ENCODE measurements at places on chromosomes 11 and 22.

- no peak for DNase-seq
Observed at GRCh38 chr11:10450462-10451425, 4.3 kb upstream of the AMPD3 start.

DNA sequence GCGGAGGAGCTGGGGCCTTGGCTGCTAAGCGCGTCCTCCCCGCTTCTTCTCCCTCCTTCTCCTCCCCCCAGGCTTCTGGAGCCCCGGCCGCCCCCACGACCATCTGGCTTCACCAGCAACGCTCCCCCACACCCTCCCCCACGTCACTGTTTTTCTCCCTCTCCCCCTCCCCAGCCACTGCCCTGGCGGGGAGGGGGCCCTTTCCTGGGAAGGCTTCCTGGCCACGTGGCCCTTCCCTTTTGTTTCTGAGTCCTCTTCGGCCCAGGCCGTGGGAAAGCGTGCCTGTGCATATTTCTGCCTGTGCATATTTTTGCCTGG, 27.7 kb downstream of the RTN4R start:
- DNase-seq: no peak

DNA sequence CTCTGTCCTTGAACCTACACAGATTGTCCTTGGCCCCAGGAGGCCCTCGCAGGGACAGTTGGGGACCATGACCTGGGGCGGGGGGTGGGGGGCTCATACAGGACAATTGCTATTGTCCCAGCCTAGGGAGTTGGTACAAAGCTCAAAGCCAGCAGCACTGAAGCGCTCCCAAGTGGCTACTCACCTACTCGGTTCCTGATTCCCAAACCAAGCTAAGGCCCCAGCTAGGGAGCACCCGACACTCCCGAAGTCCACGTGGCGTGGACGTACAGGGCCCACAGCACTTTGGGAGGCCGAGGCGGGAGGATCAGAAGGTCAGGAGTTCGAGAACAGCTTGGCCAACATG, 80.6 kb downstream of the CELSR1 start:
- no peak for DNase-seq

DNA sequence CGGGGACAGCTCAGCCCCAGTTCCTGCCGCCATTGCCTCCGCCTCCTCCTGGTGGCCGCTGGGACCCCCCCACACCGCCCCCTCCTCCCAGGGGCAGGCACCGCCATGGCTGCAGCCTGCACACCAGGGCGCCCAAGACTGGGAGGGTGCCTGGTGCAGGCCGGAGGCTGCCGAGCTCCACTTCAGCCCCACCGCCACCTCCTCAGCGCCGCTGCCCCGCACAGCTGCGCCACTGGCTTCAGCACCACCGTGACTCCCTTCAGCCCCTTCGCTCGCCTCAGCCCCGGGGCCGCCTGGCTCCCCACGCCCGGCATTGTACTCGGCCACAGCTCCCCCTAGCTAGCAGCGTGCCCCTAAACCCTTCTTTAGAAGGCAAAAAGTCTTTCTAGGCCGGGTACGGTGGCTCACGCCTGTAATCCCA, 131.1 kb downstream of the CRYBB2 start:
- DNase-seq: no peak

GRCh38 chr11:122634501-122634900, 21.0 kb upstream of the UBASH3B start:
- no peak for DNase-seq
